ENCODE measurements at places on chromosomes 1 and 21. TPM values are rescaled to one million over a fixed set of nuclear protein-coding genes. Genes with fewer than 3 reads are reported as not detected.

The PTPN14 gene
- total RNA-seq = 116 TPM

The PDPN gene
- total RNA-seq = not detected

The OPTC gene
- total RNA-seq = not detected

The SORT1 gene
- 12.9 TPM for total RNA-seq

The KCNN3 gene
- 0.93 TPM for total RNA-seq

The OR6K3 gene
- not detected for total RNA-seq

The KDF1 gene
- total RNA-seq = not detected

The TCHHL1 gene
- not detected for total RNA-seq

The TRIM62 gene
- total RNA-seq = 2.7 TPM

The SEMA6C gene
- 15.5 TPM for total RNA-seq

The ZSWIM5 gene
- total RNA-seq = 0.65 TPM

The SPRR4 gene
- total RNA-seq = not detected

The C1QTNF12 gene
- total RNA-seq = 1.1 TPM

The BLZF1 gene
- total RNA-seq = 37.3 TPM

The CD48 gene
- total RNA-seq = not detected

The CASQ2 gene
- total RNA-seq = not detected

The GADD45A gene
- 49.9 TPM for total RNA-seq

The B4GALT2 gene
- total RNA-seq = 74.7 TPM
